ENCODE measurements at places on chromosomes 1 and 21. TPM values are rescaled to one million over a fixed set of nuclear protein-coding genes. Genes with fewer than 3 reads are reported as not detected.

The CRNN gene
- not detected for total RNA-seq

The IQCC gene
- total RNA-seq, result 5.7 TPM

The P3R3URF gene
- total RNA-seq, result not detected

The LCE1A gene
- total RNA-seq, result not detected

The MYOG gene
- not detected for total RNA-seq

The OR2M5 gene
- not detected for total RNA-seq

The S100PBP gene
- total RNA-seq, result 30.6 TPM

The SLC1A7 gene
- total RNA-seq, result not detected

The CAMSAP2 gene
- 3.1 TPM for total RNA-seq

The PLA2G2C gene
- total RNA-seq, result not detected

The OMA1 gene
- total RNA-seq, result 17.6 TPM

The ERICH3 gene
- total RNA-seq, result not detected

The OR2L3 gene
- not detected for total RNA-seq

The LRRC8B gene
- total RNA-seq, result 36.9 TPM

The PLA2G2D gene
- not detected for total RNA-seq

The OR14K1 gene
- total RNA-seq, result not detected

The SNX7 gene
- total RNA-seq, result 0.11 TPM

The ATP1A2 gene
- not detected for total RNA-seq

The LCE1D gene
- not detected for total RNA-seq

The DOCK7 gene
- 10.5 TPM for total RNA-seq

The KCNJ9 gene
- not detected for total RNA-seq

The KDF1 gene
- total RNA-seq, result 0.39 TPM

The CLCA2 gene
- not detected for total RNA-seq

The CD84 gene
- 25.1 TPM for total RNA-seq

The PRKAA2 gene
- not detected for total RNA-seq

The GRIK3 gene
- total RNA-seq, result not detected

The UBE2U gene
- not detected for total RNA-seq

The OR2AK2 gene
- not detected for total RNA-seq

The KRTAP19-3 gene
- total RNA-seq, result not detected

The NRAS gene
- 77.6 TPM for total RNA-seq

The CLEC20A gene
- total RNA-seq, result not detected

The BNIPL gene
- total RNA-seq, result 0.75 TPM

The LAMTOR2 gene
- total RNA-seq, result 67.4 TPM
